ENCODE measurements at places on chromosomes 13 and 19.
A peak's percentile ranks its signal among the peaks of the same experiment; 100 is the strongest.

- DNase-seq: no peak
Observed at GRCh38 chr13:102504002-102504401, 92.8 kb upstream of the TPP2 start.

DNA sequence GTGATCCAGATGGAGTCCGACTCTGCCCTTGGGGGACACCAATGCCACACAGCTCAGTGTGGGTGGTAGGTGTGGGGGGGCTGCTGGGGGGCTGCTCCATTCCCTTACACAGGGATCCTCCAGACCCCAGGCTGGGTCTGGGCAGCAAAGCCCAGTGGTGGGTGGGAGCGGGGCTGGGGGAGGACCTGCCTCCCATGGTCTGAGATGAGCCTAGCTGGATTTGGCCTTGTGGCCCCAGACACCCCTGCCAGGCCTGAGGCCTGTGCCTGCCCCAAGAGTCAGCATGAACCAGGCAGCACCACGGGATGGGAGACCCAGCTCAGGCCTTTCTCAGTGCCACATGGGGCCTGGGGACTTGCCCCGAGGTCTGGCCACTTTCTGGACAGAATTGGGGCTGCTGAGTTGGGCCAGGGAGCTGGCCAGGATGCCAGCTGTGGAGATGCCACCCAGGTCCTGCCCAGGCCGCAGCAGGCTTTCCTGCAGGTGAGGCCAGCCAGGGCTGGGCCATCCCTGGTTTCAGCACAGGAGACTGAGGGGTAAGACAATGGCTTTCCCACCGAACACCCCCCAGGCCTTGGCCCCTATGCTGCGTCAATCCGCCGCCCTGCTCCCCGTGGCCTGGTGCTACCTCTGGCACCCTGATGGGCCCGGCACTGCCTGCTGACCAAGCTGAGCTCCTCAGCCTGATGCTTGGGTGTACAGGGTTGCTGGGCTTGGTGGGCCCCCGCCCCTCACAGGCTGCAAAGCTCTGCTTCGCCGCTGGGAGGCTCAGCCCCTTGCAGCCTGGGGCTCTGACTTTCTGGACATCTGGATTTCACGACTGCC lies 24.2 kb downstream of the CEBPG start:
- DNase-seq: no peak

- no peak for DNase-seq
Observed at GRCh38 chr19:2457394-2458037, 757 bp upstream of the LMNB2 start.

- DNase-seq: no peak
Observed at GRCh38 chr13:44287958-44288357, 85.7 kb upstream of the SERP2 start.

DNA sequence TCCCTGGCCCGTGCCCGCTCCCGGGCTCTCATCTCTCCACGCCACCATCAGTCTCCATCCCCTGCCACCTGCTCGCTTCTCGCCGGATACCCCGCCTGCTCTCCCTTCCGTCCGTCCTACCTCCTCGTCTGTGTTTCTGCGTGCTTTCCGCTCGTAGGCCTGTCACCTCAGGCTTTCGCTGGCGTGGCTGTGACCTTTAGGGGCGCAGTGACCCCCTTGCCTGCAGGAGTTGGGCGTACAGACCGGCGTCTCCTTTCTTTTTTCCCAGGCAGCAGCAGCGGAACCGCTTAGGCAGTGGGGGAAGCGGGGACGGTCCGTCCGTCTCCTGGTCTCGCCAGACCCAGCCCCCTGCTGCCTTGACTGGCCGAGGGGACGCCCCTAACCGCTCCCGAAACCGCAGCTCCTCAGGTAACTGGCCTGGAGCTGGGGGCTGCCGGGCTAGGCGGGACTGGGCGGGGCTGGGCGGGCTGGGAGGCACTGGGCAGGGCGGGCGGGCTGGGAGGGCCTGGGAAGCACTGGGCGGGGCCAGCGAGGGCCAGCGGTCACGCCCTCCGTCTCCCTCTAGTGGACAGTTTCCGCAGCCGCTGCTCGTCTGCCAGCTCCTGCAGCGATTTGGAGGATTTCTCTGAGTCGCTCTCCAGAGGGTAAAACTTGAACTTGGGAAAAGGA lies 6.3 kb downstream of the PGLYRP1 start:
- DNase-seq: peak; percentile 60

- DNase-seq: no peak
Observed at GRCh38 chr13:22085001-22085400, 414.1 kb downstream of the FGF9 start.

DNA sequence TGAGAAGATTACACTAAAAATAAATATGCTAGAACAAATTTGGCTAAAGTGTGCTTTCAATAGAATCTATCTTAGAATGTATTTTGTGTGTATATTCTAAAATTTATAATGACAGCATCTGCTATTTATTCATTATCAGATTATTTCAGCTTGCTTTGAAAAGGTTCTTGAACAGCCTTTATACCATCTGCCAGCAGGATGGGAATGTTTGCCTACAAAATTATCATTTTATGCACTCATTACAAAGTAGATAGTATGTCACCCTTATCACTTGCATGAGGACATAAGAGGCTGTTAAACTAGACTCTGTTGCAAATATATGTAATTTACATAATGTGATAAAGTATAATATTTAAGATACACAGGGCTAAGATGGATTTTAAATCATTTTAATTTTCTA lies 1286.9 kb upstream of the PCDH20 start:
- no peak for DNase-seq

GRCh38 chr13:107461751-107462150 lies 753.6 kb downstream of the LIG4 start:
- DNase-seq: no peak

DNA sequence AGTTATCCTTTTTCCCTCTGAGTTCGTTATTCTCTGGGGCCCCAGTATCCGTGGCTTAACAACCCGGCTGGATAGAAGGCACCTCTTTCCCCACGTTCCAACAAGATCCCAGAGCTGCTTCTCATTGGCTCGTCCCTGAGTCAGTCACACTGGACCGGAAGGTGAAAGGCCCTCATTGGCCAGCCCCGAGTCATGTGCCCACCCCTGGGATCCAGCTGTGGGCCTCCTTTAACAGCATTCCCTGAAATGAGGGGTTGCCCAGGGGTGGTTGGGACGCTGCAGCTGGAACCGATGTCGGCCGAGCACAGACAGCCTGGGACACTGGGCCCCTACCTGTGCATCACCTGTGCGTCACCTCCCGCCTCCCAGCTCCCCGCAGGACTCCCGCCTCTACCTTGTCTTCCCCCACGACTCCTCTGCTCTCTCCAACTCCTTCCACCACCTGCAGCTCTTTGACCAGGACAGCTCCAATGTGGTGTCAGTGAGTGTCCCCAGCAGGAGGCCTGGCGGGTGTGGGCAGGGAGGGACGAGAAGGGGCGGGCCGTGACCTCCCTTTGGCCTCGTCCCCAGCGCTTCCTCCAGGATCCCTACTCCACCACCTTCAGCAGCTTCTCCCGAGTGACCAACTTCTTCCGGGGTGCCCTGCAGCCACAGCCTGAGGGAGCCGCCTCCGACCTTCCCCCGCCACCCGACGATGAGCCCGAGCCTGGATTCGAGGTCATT lies 4.3 kb downstream of the TBC1D17 start:
- no peak for DNase-seq

DNA sequence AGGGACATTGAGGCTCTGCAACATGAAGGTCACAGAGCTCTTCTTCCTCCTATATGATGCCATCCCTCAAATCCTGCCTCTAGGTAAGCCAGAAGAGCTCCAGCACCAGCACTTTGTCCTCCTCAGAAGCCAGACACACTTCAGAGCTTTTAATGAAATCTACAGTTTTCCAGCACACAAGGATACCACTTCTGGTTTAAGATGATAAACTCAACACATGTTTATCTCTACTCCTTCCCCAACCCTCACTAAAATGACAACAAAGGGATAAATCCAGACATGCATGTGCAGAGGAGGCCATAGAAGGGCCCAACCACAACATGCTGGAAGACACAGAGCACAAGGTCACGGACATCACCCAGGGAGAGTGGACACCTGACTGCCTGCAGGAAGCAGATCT lies 195.3 kb downstream of the USP12 start:
- DNase-seq: no peak

GRCh38 chr13:83311886-83312577 lies 570.2 kb downstream of the SLITRK1 start:
- DNase-seq: peak; percentile 1

- DNase-seq: no peak
Observed at GRCh38 chr13:42305503-42305902, 33.6 kb downstream of the AKAP11 start.

DNA sequence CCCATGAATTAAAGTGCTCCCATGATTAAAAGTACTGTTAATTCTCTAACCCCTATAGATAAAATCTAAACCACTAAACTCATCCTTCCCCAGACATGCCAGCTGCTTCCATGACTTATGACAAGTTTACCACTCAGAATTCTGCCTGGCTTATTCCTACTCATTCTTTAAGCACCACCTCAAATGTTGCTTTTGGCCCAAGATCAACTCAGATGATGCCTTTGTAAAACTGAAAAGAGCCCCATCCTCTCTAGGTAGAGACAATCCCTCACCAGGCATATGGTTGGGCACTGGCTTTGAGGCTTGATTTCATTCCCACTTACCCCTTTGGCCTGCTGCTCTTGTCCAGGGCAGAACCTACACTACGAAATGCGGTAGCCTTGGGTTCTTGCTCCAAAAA lies 250.0 kb downstream of the DNAJC15 start:
- DNase-seq: no peak

- DNase-seq: no peak
Observed at GRCh38 chr13:33016414-33017322, at the start of gene KL. Gene KL (plus strand): TSS chr13:33016423. CDS start chr13:33016441, 18 bp downstream.

- DNase-seq: no peak
Observed at GRCh38 chr13:34247596-34247995, 429.6 kb downstream of the RFC3 start.

DNA sequence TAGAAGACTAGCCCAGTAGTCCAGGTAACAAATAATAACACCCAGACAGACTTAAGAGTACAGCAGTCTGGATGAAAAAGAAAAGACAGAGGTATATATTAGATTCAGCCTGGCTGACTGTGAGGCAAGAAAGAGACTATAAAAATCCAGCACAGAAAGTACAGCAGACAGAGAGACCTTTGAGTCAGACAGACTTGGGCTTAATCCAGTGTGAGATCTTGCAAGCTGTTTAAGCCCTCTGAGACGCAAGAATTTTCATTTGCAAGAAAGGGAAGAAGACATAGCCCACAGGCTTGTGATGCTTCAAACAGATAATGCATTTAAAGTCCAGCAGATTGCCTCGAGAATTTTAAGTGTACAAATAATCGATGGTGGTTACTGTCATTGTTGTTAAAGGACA lies 471.4 kb downstream of the LIG4 start:
- no peak for DNase-seq

DNA sequence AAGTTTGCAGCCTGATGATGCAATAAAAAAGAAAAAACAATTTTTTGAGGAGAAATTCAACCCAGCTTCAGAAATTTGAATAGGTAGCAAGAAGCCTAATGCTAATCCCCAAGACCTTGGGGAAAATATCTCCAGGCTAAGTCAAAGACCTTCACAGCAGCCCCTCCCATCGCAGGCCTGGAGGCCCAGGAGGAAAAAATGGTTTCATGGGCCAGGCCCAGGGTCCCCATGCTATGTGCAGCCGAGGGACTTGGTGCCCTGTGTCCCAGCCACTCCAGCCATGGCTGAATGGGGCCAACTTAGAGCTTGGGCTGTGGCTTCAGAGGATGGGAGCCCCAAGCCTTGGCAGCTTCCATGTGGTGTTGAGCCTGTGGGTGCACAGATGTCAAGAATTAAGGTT lies 210.3 kb downstream of the SUCLA2 start:
- DNase-seq: no peak

DNA sequence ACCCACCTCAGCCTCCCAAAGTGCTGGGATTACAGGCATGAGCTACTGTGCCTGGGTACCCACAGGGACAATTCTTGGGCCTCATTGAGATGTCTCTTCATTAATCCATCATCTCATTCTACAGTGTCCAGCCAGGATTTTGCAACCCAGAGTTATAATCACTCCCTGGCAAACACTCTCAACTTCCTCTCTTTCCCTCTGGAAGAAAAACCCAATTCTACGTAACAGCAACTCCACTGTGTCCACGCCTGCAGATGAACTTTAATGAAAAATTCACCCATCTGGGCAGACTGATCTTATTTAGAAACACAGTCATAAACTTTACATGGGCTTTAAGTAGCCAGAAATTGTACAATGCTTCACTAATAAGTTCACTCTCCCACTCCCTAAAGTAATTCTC lies 90.1 kb upstream of the ABCC4 start:
- DNase-seq: no peak

DNA sequence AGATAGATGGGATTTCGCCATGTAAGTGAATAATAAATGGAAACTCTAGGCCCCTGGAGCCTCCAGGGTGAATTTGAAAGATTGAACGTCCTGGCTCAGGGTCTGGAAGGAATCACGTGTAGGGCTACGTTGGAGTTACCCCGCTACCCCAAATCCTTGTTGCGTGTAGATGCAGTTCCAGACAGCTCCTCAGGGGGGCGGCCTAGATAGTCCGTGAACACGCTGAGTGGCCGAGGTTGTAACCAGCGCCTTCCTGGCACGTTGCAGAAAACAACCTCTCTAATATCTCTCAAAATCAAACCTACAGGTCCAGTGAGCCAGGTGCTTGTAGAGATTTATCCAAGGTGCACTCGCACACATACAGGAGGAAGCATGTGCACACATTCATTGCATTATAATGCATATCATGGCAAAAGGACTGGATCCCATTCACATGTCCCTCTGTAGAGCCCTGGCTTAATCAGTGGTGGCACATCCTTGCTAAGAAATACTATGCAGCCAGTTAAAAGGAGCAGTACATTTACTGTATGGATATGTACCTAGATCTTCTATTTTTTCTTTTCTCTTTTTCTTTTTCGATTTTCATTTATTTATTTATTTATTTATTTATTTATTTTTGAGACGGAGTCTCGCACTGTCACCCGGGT lies 2.5 kb upstream of the KEAP1 start:
- DNase-seq: no peak

DNA sequence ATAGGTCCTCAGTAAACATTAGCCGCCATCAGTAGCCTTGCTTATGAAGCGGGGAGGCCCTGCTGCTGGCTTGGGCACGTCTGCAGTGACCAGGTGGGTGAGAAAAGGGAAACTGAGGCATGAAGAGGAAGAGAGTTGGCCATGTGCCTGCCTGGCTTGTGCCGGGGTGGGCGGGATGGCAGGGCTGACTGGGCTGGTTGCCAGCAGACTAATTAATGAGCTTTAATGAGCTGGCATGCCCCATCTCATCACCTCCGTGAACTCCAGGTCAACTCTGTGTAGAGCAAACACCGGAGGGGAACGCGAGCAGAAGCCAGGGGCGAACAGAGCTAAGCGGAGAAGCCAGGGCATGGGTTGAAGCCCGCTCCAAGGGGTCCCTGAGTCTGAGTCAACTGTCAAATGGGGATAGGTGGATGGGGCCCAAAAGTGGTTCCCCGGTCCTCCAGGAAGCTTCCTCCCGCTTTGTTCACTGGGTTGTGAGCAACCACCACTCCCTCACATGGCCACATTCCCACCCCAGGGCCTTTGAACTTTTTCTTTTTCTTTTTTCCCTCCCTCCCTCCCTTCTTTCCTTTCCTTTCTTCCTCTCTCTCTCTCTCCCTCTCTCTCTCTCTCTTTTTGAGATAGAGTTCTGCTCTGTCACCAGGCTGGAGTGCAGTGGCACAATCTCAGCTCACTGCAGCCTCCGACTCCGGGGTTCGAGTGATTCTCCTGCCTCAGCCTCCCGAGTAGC lies 8.7 kb downstream of the NR2F6 start:
- no peak for DNase-seq
